ENCODE measurements at places on chromosomes 6 and 20.

- DNase-seq, result no peak
Observed at GRCh38 chr20:62666736-62667529, 24.6 kb downstream of the SLCO4A1 start.

DNA sequence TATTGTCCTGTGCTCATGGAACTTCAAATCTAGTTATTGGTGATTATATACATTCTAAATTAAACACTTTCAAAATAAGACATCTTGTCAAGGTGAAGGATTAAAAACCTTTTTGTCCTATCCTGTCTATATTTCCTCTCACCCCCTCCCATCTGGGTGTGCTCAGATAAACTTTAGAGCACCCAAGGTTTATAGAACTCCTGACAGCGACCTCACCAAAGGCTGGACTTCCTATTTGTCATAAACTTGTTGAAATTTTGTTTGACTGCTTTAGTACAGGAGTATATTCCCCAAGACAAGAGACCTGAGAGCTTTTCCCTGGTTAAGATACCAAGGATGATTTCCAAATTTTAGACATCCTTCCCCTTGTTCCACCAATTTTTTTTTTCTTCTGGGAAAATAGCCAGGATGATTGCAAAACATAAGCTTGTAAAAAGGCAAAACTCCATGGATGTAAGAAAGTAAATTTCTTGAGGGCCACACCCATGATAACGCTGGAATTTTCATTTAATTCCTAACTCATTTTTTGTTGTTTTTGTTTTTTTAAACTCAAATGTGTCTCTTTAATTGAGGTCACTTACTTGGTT is 33.0 kb downstream of the CARMIL1 start:
- no peak for DNase-seq

DNA sequence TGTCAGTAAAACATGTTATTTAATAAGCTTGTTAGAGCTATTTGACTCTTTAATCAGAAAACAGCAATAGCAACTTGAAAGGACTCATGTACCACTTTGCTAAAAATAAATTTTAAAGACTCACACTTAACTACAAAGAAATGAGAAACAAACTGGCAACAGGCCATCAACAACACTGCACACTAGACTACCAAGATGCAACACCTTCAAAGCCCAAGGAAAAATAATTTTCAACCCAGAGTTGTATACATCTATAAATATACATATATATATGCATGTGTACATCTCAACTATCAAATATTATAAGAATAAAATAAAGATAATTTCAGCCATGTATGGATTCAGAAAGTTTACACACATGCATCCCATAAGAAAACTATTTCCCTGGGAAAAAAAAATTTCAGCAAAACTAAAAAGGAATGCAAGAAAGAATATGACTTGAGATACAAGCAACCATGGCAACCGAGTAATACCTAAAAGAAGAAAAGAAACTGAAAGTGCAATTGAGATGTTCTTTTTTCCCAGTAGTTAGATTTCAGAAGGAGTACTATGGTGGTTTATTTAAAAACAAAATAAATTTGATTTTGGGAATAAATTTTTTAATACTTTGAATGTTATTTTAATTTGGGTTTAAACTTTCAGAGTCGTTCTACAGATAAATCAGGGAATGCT is 303.8 kb downstream of the UBE3D start:
- no peak for DNase-seq

DNA sequence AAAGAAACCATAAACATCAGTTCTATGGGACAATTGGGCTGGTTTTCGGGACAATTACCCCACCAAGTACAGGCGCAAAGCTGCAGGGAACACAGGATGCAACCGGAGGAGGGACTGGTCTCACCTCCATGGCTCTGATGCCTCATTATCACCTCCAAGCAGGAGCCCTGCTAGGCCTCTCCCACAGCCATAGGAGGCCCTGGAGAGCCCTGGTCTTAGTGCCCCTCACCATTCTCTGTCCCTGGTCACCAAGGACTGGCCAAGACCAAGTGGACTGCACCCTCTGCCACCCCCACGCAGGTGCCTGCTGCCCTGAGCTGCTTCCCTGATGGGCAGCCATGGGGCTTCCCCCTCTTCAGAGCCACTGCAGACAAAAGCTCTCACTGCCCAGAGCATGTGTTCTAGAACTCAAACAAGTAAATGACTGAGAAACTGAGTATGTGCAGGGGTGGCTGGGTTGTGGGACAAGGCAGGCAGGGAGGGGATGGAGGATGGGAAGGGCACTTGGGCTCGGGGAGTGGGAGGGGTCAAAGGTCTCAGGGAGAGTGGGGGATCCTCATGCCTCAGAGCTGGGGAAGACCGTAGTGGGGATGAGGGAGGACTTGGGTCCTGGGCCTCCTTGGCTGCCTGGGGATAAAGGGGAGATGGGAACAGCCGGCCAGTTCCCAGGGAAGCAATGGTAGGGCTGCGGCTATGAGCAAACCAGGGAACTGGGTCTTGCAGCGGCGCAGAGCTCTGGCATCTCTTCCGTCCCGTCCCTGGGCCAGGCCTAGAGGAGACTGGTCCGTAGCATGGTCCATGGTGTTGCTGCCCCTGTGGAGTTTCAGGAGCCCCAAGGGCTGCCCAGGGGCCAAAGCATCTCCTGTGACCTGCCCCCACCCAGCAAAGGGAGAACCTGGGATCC is 435.1 kb downstream of the PREX1 start:
- no peak for DNase-seq

GRCh38 chr6:47134476-47135189 is 92.5 kb upstream of the ADGRF1 start:
- DNase-seq, result no peak

- DNase-seq, result no peak
Observed at GRCh38 chr20:18404172-18404571, 62.7 kb downstream of the DZANK1 start.

DNA sequence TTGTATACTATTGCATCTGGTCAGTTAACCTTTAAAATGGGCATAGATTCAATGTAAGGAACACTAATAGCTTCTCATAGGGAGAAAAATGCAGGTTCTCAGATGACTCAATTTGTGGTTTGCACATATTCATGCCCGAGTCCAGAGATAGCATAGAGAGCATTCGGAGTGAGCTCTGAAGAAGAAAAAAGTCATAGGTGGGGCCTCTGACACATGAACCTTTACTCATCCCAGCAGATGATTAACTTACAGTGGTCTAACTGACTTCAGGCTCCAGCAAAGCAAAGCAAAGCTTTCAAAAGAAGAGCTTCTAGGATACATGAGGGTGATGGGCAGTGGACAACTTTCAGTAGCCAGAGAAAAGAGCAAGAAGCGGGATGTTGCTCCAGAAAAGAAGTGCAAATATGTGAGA is 55.3 kb upstream of the BTN3A2 start:
- DNase-seq, result no peak

DNA sequence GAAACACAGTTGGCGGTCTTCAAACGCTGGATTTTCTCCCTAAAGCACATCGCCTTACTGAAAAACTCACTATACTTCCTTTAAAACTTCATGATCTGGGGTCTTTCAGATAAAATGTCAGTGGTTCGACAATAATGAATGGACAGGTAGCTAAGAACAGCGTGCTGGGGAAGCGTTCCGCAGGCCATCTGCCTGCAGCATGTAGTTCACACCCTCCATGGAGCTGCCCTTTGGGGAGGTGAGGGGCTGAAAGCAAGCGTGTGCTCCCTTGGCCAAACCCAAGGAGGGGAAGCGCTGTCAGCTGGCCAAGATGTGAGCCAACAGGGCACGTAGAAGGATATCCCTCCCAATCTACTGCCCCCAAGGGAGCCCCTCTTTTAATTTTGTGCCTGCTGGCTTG is 20.8 kb downstream of the MYLK4 start:
- no peak for DNase-seq

GRCh38 chr20:17887331-17888030 is 81.1 kb downstream of the SNX5 start:
- no peak for DNase-seq

- DNase-seq, result no peak
Observed at GRCh38 chr20:62339647-62340062, 27.5 kb downstream of the LAMA5 start.

DNA sequence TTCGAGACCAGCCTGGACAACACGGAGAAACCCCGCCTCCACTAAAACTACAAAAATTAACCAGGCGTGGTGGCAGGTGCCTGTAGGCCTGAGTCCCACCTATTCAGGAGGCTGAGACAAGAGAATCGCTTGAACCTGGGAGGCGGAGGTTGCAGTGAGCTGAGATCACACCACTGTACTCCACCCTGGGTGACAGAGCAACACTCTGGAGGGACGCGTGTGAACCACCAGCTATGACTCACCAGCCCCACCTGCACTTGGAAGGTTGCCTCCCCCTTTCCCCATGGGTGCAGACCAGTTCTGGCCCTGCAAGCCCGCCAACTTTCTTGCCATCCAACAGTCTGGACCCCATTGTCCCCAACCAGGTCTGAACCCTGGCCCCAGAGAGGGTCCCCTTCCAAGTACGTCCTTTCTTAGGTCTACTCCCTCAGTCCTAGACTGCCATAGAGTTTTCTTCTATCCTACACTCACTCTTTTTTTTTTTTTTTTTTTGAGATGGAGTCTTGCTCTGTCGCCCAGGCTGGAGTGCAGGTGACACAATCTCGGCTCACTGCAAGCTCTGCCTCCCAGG is 29.2 kb downstream of the ATP9A start:
- no peak for DNase-seq

DNA sequence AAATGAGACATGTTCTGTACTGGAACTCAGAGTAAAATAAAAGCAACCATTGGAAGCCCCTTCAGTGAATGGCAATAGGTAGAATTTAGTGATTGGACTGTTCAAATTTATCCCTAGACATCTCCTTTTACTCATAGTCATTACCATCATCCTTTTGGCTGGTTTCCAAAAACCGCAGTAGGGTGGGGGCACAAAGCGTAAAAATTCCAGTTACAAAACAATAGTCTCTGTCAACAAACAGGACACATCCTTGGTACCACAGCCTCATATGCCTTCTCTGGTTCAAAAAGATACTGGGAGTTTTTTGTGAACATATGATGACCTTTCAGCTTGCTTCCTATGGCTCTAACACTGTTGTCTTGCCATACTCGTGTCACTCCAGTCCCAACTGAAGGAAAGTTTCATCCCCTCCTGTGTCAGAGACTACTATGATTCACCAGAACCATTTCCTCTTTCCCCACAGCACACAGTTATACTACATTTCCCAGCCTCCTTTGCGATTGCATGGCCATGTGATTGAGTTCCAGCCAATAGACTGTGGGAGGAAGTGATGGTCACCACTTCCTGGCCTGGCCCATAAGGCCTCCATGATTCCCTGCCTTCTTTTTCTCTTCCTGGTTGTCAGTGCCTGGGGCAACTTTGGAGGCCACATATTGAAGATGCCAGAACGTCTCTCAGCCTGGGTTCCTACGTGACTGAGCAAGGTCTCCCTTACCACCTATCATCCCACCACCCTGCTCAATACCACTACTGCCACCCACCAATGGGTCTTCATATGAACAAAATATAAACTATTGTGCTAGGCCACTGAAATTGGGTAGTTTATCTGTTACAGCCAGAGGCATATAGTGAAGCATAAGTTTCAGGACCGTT is 162.4 kb downstream of the ID4 start:
- DNase-seq, result no peak

Data from stimulated activated naive CD4-positive, alpha-beta T cell (primary cell).